ENCODE measurements at places on chromosomes 6 and 20.
A peak's percentile ranks its signal among the peaks of the same experiment; 100 is the strongest.

- DNase-seq, result no peak
Measured at GRCh38 chr20:45096781-45097180, 4.1 kb downstream of the KCNS1 start.

DNA sequence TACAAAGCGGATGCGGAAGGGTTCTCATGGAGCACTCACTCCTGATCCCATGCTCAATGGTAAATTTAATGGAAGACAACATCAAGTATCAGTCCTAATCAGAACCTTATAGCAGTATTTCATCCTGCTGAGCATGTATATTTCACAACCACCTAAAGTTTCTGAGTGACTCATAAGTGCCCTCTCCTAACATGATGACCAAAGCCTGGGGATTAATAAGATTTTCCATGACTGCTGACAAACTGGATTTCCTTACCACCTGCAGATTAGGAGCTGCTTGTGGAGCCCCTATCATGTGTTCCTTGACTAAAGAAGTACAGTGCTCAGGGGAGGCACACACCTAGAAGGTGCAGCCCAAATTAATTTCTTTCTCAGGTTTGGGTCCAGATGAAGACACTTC lies 112.8 kb downstream of the INSM1 start:
- DNase-seq, result no peak

GRCh38 chr20:36676701-36677421 lies 30.9 kb upstream of the SLA2 start:
- DNase-seq, result peak; percentile 14

GRCh38 chr20:50844430-50845100 lies 49.7 kb downstream of the BCAS4 start:
- DNase-seq, result no peak

DNA sequence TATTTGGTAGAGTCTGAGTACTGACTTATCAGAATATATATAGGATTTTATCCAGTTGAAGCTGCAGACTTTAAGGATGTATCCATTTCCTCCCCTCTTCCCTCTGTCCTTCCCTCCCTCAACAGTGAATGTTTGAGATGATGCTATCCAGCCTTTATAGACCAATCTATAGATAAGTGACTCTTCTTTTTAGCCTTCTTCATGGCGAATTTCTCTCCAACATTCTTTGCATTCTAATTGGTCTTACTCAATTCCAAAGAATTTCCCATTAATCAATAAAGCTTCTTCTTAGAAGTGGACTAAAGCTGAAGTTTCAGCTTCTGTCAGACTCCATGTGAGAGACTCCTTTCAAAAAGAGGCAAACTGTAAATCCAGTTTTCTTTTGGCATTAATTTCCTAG lies 99.3 kb downstream of the AIG1 start:
- DNase-seq, result no peak

GRCh38 chr6:132228894-132229293 lies 172.4 kb downstream of the MOXD1 start:
- no peak for DNase-seq

- DNase-seq, result no peak
Measured at GRCh38 chr6:53241938-53242337, 93.3 kb upstream of the GCM1 start.

DNA sequence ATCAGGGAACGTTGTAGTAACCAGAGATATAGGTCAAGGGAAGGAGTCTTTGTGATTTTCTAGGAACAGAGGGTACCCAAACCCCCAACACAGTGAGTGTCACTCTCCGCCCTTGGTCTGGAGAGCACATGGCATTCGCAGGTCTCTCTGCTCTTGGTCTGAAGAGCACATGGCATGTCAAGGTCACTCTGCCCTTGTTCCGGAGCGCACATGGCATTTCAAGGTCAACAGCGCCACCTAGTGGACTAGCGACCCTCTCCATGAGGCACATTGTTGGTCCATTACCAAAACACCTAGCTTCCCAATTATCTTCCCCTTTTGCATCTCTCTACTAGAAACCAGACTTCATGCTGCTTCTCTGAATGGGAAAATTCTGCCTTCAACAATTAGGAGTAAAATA lies 260.0 kb downstream of the C6orf118 start:
- DNase-seq, result peak; percentile 41

DNA sequence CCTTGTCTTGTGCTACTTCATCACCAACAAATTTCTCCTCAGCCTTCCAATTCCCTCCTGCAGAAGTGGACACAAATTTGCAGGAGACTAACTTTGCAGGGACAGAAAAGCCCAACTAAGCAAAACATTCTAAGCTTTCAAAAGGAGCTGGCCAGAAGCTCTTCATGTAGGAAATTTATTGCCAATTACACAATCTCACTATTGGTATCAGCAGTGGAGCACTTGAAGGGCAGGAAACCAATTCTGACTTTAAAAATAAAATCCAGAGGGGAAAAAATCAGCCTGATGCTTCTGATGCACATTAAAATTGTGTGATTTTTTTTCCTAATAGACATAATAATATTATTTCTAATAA lies 193.3 kb downstream of the LY86 start:
- no peak for DNase-seq

DNA sequence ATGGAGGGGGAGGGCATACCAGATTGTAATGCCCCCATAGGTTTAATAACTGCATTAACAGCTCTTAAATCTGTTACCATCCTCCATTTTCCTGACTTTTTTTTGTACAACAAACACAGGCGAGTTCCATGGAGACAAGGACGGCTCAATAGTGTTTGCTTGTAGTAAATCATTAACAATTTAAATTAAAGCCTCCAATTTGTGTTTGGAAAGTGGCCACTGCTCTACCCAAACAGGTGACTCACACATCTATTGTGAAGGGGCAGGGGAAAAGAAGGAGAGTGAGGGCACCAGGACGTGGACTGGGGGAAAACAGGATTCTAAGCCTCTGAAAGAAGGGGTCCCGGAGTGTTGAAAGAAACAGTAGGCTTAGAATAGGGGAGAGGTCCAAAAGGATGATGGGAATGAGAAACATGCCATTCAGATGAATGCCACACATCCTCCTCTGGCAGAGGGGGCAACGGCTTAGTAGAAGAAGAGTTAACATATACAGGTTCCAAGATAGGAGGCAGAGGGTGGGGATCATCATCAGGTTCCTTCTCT lies 6.9 kb downstream of the GLYATL3 start:
- DNase-seq, result no peak

- DNase-seq, result no peak
Measured at GRCh38 chr20:35643045-35643444, 21.7 kb downstream of the CPNE1 start.

GRCh38 chr6:156809034-156809433 lies 31.9 kb downstream of the ARID1B start:
- DNase-seq, result no peak

DNA sequence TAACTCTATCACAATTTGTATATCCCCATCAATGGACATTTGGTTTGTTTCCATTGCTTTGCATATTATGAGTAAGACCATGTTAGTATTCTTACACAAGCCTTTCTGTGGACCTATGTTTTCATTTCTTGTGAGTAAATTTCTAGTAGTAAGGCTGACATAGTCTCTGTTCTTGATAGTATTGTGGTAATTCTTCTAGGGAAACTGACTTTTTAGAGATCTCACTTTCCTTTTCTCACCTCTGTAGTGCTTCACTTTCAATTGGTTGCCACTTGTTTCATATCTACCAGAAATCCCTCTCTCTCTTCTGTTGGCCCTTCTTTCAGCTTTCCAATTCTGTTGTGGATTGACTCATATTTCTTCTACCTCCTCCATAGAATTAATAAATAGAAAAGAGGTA lies 8.5 kb downstream of the ISM1 start:
- DNase-seq, result no peak

DNA sequence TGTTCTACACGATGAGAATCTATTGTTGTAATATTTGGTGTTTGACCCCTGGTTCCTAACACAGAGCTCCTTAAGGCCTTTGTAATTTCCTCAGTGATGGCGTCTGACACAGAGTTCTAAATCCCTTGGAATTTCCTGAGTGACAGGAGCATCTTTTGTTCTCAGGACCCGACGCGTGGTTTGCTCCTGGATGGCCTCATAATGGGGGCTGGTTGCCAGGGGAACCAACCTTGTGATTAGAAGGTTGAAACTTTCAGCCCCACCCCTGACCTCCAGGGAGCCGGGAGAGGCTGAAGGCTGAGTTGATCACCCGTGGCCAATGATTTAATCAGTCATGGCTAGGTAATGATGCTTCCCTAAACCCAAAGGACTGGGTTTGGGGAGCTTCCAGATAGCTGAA lies 20.5 kb upstream of the ZNF133 start:
- DNase-seq, result no peak

- no peak for DNase-seq
Measured at GRCh38 chr20:2150660-2151059, 49.0 kb downstream of the STK35 start.

DNA sequence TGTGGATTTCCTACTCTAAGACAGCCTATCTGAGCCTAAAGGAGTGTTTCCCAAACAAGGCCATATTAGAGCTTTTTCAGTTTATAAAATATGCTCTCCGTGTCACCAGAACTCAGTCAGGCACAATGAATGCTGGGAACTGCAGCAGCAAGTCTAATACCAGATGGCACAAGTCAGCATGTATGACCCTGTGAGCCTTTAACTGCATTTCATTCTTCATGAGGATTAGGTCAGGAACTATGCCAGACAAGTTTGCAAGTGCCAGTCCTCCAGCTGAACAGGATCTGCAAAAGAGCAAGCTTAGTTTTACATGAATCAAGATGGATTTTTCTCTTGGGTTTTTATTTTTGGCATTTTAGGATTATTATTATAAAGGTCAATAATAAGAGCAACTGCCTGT lies 66.7 kb upstream of the SAMD5 start:
- DNase-seq, result no peak

DNA sequence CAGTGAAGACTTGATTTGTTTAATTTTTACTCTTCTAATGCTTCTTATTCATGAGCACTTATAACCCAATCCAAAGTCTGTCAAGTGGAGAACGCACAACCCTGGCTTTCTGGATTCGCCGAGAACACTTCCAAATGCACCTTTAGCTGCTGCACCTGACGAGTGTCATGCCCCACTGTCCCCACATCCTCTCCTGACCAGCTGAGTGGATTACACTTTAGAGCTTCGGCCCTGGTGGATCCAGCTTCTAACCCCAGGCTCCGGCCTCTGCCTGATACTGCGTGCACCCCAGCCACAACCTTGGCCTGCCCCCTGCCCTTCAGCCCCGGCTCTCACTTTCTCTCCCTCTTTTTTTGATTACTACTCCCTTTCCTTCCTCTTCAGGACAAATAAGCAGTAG lies 258.8 kb downstream of the TMEM242 start:
- no peak for DNase-seq

DNA sequence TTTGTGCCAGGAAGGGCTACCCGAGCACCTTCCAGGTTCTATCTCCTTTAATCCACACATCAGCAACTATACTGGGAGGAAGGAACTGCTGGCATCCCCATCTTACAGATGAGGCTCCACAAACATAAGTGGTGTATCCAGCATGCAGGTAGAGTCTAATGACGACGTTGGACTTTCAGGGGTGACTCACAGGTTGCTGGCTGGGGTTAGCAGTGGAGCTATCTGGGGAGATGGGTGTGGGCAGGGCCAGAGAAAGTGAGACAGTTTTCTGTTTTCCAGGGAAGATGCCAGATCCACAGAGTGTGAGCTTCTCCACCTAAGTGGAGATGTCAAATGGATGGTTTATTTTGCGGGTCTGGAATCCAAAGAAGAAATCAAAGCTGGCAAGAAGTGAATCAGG lies 31.8 kb downstream of the CDH22 start:
- no peak for DNase-seq

DNA sequence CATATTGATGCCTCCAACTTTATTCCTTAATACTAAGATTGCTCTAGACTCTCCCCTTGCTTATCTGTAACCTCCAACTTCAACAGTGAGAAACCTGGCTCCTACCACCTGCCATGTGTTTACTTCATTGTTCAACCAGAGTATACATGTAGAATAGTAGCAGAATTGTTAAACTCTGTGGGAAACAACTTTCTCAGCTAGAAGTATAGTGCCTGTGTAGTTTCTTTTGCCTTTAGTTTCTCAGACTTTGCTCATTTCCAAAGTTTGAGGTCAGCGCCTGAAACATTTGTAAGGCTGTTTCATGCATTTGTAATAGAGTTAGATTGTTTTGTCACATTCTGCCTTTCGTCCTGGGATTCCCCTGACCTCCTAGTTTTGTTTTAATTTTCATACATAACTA lies 34.9 kb upstream of the HECA start:
- no peak for DNase-seq

- no peak for DNase-seq
Measured at GRCh38 chr6:166708460-166708859, 81.4 kb upstream of the RPS6KA2 start.

DNA sequence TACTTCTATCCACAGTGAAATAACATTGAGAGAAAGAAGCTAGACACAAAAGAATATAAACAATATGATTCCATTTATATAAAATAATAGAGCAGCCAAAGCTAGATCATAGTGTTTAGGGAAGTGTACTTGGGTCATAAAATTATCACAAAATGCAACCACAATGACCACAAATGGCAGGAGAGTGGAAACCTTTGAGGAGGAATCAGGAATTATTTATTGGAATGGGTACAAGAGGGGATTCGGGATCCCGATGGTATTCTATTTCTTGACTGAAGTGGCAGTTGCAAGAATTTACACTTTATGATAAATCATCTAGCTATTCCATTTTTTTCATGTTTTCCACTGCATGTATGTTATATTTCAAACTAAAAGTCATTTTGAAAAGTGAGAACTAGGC lies 76.1 kb downstream of the IPCEF1 start:
- DNase-seq, result no peak

GRCh38 chr6:2181567-2181966 lies 63.8 kb downstream of the GMDS start:
- DNase-seq, result no peak

- DNase-seq, result no peak
Measured at GRCh38 chr6:11023032-11023431, 21.1 kb downstream of the ELOVL2 start.

GRCh38 chr6:47134476-47135189 lies 92.5 kb upstream of the ADGRF1 start:
- DNase-seq, result peak; percentile 92

GRCh38 chr6:28742668-28743270 lies 181.0 kb downstream of the TRIM27 start:
- DNase-seq, result no peak

- DNase-seq, result no peak
Measured at GRCh38 chr6:1065986-1066385, 245.9 kb upstream of the FOXQ1 start.

- peak; percentile 8 for DNase-seq
Measured at GRCh38 chr6:70846207-70846835, 110.5 kb downstream of the B3GAT2 start.

DNA sequence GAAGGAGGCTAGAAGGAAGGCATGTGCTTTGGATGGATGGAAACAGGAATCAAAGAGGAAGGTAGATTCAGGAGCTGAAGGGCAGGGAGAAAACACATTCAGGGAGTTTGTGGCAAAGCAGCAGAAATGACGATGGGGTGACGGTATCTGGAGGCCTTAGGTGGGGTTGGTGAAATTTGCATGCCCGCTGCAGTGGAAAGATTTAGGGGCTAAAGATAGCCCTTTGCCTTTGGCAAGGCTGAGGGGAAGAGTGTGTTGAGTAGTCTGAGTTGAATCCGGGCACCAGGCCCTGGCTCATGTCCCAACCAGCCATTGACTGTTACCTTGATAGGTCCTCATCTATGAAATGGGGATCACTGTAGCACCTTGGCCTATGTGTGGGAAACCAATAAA lies 1.3 kb downstream of the GZF1 start:
- no peak for DNase-seq
